ENCODE measurements at places on chromosomes 6 and 20.

- DNase-seq: no peak
Measured at GRCh38 chr6:166608774-166609173, 18.3 kb downstream of the RPS6KA2 start.

DNA sequence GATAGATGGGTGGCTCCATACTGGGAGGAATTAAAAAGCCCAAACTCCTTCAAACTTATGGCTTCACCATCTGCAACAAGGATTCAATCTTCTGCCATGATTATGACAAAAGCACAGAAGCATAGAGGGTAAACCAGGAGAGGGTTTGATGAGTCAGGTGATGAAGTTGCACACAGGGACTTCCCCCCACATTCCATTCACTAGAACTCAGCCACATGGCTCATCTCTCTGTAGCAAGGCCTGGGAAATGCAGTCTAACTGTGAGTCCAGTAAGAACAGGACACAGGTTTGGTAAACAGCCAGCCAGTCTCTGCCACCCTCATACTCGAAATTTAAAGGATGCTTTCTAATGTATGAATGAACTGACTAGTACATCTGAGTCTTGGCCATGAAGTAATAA is 142.9 kb downstream of the HIVEP2 start:
- no peak for DNase-seq

GRCh38 chr6:133730881-133731280 is 158.0 kb upstream of the TCF21 start:
- DNase-seq: no peak

DNA sequence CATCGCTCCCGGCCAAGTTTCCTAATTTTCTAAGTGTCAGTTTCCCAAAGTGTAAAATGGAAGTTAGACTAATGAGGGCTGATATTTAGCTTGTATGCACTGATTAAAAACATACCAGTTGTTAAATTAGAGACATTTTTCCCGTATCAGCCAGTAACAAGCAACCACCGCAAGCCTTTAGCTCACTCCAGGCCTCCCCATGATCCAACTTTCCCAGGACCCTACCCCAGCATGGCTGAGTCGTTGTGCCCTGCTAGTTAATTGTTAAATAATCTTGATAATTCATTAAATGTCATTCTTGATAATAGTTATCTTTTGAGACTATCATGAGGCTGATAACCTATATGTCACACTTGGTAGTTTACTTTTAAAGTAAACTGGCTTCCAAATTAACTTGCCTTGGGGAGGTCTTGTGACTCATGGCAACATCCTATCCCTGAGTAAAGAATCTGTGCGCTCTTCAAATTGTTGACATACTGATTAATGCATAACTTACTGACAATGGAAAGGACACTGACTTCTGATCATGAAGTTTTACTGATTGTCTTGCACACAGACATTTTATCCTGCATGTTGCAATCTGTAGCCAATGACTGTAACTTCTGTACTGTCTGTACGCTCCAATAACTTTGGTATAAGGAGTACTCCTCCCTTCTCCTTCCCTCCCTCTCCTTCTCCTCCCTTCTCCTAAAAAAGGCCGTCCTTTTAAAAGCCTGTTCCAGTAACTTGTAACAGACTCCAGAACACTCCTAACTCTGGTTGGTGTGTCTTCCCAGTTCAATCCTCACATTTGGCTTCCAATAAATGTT is 6.3 kb upstream of the GTF3C6 start:
- no peak for DNase-seq

DNA sequence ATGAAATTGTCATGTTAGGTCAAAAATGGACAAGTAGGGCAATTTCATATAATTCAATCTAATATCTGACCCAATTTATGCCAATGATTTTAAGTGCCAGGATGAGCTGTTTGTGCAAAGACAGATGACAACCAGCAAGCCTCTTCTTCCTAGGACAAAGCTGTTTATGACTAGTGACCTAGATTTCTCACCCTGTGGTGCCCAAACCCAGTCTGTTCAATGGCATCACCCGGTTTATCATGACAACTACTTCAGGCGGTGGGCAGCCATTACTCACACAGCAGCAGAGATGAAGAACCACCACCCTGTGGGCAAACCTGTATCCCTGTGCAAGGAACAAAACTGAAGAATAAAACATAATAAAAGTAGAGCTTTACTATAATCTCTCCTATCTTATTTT is 59.0 kb downstream of the MAP7 start:
- no peak for DNase-seq

DNA sequence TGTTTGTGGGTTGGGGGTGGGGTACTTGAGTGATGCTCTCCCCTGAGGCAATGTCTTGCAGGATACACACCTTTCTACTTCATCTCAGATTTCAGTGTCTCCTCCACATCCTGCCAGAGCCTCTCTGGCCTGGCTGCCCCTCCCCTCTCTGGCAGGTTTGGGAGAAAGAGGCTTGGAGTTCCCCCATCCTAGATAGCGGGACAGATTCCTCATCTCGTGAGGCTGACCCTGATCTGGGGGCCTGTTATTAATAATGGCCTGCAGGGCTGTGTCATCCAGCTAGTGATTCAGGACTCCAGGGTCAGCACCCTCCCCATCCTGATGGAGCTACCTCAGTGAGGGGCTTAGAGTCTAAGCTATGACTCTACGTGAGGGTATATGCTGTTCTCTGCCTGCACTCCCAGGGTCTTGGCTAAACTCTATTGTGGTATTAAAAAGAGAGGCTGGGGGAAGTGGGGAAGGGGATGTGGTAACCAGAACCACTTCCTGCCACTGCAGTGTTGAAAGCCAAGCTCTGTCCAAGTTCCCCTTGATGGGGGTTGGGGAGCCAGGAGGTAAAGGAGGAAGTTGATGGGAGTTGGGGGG is 3.7 kb upstream of the MMP9 start:
- DNase-seq: peak; percentile 93

GRCh38 chr6:135675862-135676261 is 175.6 kb upstream of the PDE7B start:
- peak; percentile 85 for DNase-seq

DNA sequence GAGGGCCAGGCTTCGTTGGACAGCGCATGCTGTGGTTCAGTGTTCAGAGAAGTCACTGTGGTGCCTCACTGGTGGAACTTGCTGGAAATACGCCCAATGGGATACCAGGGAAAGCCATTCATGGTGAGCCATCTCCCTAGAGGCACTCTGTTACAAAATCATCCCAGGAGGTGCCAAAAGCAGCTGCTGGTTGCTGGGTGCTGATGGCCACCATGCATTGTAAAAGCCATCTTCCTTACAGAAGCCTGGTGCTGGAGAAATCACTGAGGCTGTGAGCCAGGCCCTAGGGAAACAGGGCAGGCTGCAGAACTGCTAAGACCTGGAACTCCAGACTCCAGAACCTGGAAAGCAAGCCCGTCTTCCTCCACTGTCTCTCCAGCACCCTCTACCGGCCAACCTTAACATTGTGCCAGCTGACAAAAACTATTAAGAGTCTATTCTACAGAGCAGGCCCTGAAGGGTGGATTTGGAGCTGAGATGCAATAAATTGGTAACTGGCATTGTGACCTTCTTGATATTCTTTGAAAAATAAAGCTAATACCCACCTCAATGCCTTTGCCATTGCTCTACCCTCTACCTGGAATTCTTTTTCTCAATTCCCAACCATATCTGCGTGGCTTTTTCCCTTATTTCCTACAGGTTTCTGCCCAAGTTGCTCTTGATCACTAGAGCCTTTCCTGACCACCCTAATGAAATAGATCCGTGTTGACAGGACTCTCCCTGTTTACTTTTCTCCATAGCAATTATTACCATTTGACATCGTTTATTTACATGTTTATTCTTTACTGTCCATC is 18.5 kb downstream of the SNRPB start:
- DNase-seq: peak; percentile 83

- DNase-seq: peak; percentile 91
Measured at GRCh38 chr20:19465536-19465935, 253.1 kb downstream of the SLC24A3 start.

DNA sequence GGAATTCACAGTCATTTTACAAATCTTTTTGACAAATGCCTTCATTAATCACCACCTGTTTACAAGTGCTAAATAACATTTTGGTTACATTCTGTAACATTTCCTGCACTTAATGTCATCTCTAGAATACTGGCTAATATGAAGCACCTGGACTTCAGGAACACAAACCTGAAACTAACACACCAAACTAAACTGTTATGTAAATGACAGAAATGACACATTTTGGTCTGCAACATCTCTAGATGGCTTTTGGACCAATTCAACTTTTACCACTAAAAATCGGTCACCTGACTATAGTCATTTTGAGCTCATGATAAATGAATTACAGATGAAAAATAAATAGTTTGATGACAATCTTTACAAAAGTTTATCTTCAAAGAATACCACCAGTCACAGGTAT is 80.6 kb downstream of the ATG5 start:
- no peak for DNase-seq

DNA sequence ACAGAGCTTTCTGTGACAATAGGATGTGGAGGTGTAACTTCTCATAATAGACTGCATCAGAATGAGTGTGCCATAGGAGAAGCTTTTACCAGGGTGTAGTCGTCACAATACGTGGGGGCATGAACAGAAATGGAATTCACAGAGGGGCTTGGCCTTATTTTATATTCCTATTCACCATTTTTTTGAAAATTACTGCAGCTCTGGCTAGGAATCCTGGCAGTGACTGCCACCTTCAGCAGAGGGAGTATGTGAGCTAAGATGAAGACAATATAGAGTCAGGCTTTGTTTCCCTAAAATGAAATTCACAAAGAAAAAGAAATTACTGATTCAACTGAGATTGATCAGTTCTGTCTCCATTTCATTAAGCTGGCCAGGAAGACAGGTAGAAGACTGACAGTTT is 13.9 kb downstream of the TOMM6 start:
- DNase-seq: peak; percentile 41

GRCh38 chr20:12455148-12455547 is 537.5 kb downstream of the BTBD3 start:
- no peak for DNase-seq

DNA sequence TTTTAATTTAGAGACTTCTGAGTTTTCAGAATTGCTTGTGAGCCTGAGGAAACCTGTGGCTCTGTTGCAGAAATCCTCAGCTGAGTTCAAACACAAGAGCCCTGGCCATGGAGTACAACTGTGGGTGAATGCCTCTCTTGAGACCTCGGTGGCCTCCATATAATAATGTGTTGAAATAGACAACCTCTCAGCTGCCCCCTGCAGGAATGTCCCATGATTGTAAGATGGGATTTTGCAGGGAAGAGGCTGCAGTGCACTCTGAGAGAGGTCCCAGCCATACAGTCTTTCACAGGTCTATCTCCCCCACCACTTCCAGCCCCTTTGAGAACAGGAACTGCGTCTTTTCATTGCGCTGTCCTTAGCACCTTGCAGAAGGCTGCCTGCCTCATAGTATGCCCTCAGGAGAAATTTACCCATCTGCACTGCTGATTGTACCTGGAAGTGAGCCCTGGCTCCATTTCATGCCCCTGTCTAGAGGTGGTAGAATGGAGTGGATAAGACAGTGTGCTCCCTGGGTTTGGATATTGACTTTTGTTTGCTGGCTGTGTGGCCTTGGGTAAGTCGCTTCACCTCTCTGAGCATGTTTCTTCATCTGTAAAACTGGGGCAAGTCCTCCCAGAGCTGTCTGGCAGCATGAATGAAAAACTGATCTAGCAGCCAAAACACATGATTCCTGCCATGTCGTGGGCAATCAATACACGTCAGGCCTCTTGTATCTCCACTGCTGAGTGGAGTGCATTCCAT is 16.8 kb upstream of the CDH22 start:
- peak; percentile 63 for DNase-seq

DNA sequence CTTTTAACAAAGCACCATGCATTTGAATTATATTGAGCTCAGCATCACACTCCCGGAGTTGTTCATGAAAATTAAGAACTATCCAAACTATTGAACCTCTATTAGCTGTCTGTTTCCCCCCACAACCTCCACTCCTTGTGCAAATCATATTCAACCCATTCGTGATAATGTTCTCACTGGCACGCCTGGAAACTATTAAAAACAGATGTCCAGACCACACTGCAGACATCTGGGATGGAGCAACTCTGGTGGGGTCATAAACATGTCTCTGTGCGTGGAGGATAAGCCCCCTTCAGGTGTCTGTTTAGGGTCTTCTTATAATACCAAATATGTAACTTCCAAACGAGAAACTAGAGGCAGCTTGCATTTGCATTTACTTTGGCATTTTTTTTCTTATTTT is 193.7 kb downstream of the TFAP2A start:
- DNase-seq: no peak

DNA sequence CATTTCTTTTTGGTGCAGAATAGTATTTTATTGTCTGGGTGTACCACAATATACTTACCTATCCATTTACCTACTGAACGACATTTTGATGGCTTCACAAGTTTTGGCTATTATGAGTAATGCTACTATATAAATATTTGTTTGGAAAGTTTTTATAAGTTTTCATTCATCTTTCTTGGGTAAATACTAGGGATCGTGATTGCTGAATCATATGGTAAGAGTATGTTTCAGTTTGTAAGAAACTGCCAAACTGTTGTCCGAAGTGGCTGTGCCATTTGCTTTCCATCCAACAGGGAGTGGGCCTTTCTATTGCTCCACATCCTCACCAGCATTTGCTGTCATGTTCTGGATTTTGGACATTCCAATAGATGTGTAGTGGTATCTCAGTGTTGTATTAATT is 104.2 kb downstream of the CDYL start:
- no peak for DNase-seq

DNA sequence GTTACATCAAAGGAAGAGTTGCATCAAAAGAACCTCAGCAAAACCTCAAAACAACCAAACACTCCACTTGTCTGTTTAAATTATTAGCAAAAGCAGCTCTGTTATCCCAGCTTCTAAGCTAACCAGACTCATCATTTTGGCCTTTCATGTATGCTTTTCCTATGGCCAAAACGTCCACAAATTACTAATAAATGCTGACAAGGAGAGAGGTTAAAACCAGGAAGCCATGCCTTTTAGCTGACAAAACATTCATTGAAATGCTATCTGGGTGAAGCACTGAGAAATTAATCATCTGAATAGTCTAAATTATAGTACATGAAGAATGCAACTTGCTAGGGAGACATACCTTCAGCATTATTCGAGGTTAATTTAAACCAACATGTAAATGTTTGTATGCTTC is 80.6 kb downstream of the LAMA2 start:
- no peak for DNase-seq

DNA sequence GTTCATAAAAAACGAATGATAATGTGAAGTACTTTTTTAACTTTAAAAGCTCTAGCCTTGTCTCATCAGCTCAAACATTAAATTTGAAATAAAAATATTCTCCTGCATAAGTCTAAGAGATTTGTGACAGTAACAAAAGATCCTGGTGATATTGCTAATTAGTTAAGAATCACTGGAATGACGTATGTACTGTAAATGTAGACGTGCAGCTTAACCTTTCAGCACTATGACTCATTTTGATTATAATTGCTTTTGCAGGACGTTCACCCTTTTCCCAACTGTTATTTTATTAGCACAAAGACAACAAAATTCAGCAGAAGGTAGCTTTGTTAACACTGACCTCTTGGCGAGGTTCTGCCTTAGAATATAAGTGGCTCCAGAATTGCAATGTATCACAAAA is 68.6 kb downstream of the TENT5A start:
- no peak for DNase-seq

- DNase-seq: peak; percentile 59
Measured at GRCh38 chr6:39892490-39893129, 41.7 kb downstream of the MOCS1 start.

- DNase-seq: peak; percentile 57
Measured at GRCh38 chr6:63802606-63803206, 167.1 kb downstream of the PHF3 start.

GRCh38 chr20:8400486-8400885 is 268.4 kb downstream of the PLCB1 start:
- peak; percentile 15 for DNase-seq
